GM13976 (cell line): ENCODE measurements at places on chromosomes 2 and 18.

GRCh38 chr2:204871231-204871953 is 326.1 kb downstream of the PARD3B start:
- DNase-seq = peak; percentile 2

DNA sequence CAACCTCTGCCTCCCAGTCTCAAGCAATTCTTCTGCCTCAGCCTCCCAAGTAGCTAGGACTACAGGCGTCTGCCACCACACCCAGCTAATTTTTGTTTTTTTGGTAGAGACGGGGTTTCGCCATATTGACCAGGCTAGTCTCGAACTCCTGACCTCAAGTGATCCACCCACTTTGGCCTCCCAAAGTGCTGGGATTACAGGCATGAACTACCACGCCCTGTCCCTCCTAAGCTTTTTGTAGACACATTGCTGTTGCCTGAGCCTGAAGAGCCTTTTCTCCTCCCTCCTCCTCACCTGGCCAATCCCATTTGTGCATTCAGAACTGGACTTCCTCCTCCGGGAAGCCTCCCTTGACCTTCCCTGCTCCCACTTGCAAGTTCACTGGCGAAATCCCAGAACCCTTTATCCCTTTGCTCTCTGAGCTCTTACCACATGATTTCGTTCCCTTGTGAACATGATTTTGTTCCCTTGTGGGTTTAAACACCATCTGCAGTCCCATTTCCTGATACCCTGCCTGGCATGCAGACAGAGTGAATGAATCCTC is 2.6 kb downstream of the C2orf72 start:
- no peak for DNase-seq

- DNase-seq = no peak
Measured at GRCh38 chr2:224982226-224982625, 60.0 kb downstream of the DOCK10 start.

- DNase-seq = peak; percentile 11
Measured at GRCh38 chr2:155815851-155816250, 516.7 kb downstream of the NR4A2 start.

GRCh38 chr2:215439980-215440512 is 4.2 kb upstream of the FN1 start:
- DNase-seq = no peak

DNA sequence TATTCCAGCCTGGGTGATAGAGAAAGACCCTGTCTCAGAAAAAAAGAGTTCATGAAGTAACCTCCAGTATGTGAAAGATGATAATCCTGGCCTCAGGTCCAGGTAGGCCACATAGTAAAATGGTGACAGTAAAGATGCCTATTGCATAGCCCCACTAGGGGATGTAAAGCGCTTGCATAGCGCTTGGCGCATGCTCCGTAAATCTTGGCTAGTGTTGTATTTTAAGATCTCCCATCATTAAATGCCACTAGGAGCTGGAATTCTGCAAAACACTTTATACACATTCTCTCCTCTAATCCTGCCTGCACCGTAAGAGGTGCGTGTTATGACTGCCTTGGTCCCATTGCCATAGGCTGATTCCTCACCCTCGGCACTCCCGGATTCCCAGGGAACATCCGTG is 153.6 kb downstream of the TFCP2L1 start:
- no peak for DNase-seq

GRCh38 chr2:239800785-239801386 is 224.3 kb downstream of the NDUFA10 start:
- DNase-seq = no peak

DNA sequence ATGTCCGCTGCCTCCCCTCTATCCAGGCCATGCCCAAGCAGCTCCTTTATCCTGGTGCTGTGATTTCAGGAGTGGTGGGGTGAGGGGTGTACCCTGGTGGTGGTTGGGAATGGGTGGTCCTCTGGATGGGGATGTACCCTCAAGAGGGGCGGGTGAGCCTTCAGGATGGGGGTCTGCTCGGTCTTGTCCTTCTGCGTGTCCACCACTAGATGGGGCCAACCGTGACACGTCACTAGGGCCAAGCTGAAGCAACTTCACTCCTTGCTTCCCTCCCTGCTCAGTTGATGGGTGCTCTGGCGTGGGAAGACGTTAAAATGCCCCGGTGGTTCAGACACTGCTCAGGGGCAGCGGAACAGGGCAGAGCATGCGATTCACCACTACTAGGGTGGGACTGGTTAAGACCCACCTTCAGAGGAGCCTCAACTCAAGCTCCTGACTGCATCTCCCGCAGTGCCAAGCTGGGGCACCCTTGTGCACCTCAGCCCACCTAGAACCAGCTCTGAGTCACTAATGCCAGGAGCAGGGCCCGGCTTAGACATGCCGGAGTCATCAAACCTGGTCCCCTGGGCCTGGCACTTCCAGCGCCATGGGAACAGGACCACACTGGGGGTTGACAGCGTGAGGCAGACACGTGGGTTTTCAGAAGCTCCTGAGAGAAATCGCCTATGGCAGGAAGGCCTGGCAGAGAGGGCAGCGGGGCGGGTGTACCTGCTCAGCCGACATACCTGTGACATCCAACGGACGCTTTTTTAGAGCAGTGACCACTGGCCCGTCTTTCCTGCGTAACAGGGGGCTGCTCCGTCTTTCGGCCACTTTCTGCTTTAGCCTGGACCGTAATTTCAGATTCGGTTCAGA is 256.7 kb downstream of the HDAC4 start:
- DNase-seq = peak; percentile 73

GRCh38 chr18:23196119-23197007 is 61.1 kb downstream of the CABLES1 start:
- DNase-seq = no peak

DNA sequence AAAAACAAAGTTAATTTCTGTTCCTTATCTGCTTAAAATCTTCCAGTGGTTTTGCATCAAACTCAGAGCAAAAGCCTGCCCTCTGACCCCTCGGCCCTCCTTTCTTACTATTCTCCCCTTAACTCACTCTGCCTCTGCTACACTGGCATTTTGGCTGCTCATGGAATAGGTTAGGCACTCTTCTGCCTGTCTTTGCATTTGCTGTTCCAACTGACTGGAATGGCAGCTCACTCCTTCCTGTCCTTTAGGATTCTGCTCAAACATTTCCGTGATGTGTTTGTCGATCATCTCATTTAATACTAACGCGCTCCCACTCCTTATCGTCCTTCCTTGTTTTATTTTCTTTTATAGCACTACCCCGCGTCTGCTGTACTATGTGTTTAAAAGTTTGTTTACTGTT is 815 bp downstream of the CEBPZ start:
- DNase-seq = no peak

- no peak for DNase-seq
Measured at GRCh38 chr18:42255908-42256765, 301.1 kb downstream of the PIK3C3 start.

DNA sequence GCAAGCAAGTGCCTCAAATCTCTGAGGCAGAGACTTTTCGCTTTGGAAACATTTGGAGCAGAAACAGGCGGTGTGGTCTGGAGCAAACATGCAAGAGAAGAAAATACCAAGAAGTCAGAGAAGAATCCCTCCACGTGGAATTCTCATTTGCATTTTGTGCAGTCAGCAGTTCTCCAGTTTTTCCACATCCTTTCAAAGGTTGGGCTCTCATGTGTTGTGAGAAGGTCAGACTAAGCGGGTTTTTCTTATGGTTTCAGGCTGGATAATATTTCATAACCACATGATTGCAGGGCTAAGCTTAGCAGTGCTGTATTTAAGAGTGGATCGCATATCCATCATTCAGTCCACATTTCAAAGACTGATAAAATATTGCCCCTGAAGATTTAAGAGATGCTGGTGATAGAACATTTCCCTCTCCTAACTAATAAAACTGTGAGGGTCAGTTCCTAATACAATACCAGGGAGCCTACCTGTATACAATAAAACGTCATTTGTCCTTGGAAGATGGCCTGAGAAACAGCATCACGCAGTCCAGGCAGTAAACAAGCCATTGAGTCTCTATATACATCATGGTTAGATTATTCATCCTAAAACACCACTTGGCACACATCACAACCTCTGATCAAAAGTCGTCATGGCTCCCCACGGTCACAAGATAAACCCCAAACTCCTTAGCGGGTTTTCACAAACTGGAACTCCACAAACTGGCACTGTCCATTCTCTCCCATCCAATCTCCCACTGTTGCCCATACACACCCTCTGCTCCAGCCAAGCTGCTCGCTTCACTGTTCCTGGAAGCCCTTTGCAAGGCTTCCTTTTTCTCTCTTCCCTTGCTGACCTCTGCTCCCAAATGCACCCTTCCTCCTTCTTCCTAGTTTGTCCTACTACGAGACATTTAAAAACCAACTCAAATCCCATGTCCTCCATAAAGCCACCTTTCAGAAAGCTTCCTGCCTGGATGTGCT is 31.5 kb downstream of the ANKRD44 start:
- DNase-seq = no peak

GRCh38 chr2:219871351-219871750 is 243.9 kb downstream of the SLC4A3 start:
- no peak for DNase-seq

DNA sequence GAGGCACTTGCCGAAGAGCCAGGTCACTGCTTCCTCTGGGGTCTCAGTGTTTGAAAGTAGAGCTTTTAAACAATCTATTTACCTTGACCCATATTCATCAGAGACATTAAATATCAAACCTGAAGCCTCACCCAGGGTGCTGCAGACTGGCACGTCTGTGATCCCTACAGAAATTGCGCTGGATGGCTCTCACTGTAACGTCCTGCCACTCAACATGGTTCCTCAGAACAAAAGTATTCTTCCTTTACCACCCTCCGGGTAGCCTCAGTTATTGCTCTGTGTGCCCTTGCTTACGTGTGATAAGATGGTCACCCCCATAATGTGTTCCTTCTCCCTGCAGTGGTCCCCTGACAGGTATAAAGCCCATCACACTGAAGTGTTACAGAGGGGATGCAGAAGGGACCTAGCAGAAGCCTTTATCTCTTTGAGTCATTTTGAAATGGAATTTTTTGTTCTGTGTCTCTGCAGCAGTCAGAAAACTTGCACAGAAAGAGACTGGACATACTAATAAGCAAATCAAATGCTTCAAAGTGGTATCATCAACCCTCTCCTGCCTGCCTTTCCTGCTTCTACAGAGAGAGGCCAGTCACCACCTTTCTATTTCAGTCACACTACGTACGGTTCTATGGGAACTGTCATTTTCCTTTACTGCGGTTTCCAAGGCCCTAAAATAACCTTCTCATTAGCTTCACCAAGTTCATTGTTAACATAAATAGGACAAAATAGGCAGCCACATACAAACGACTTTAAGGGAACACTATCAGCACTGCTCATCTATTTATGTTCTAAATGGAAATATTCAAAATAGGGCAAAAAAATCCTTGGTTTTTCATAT is 86.8 kb downstream of the METTL8 start:
- peak; percentile 32 for DNase-seq

DNA sequence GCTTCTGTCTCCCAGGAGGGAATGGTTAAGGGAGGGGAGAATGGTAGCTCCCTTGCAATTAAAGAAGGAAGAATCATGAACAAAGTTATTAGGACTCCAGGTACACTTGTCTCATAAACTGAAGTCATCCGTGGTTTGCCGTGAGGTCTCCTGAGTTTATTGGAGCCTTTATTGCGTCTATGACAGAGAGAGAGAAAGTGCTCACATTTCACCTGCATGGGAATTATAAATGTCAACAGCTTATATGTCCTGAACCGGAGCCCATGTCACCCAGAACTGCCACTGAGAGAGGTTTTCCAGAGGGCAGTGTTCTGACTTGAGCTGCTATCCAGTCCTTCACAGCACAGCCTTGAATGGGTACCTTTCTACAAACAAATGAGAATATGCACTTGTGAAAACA is 104.3 kb downstream of the STPG4 start:
- DNase-seq = no peak

GRCh38 chr18:371609-371982 is 103.7 kb upstream of the THOC1 start:
- no peak for DNase-seq

- no peak for DNase-seq
Measured at GRCh38 chr2:198973181-198973580, 484.6 kb downstream of the SATB2 start.

GRCh38 chr2:45210462-45211195 is 201.4 kb upstream of the SIX2 start:
- DNase-seq = no peak

DNA sequence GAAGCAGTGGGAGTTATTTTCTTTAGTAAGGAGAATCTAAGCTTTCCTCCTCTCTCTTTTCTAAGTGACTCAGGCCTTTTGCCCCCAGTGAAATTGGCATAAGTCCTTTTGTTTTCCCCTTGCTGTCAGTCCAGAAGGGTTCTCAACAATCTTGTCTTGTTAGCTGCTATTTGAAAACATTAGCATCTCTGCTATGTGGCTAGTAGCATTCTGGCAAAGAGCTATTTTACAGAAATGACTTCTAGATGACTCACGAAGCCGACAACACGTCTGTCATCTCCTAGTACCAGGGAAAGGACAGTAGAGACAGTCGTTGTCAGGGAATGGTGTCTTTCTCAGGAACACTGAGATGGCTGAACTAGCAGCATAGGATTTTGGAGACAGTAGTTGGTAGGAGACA is 14.7 kb downstream of the SMARCAL1 start:
- DNase-seq = no peak

DNA sequence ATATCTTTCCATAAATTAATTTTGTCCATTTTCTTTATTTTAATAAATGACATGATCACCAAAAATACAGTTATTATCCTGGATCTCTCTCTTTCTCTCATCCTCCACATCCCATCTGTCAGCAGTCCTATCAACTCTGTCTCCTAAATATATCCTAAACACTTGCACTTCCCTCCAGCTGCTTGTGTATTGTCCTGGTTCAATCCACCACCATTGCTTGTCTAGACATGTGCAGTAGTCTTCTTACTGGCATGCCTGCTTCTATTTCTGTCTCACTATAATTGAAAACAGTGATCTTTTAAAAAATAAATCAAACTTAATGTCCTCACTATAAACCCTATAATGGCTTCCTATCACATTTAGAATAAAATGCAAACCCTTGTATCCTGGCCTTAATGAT is 2168.6 kb upstream of the PIK3C3 start:
- DNase-seq = no peak

- DNase-seq = no peak
Measured at GRCh38 chr2:10091182-10091888, 11.1 kb upstream of the CYS1 start.
